ENCODE measurements at places on chromosomes 2 and 18.

DNA sequence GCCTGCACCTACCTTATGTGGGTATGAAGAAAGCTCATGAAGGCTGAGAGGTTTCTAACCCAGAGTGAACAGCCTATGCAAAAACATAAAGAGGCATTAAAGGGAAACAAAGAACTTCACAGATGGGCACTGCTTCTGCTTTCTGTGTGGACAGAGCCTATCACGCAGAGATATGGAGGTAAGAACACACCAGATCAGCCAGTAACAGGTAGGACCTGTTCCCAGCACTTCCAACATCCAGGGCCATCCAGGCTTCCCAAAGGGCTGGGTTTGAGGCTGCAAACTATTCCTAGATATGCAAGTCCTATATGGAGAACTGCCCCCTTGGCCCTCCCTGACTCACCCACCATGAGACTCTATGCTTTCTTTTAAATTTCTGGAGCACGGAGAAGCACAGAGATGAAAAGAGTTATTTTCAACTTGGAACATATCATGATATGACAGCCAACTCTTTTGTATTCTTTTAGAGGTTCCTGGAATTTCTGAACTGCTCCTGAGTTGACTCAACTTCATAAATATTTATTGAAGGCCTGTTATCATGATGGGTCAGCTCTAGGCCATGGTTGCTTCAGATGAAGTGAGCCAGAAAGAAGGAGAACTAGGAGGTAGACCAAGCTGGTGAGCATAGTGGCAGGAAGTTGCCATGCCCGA, 77.4 kb upstream of the PPP1CB start:
- DNase-seq, result no peak

- no peak for DNase-seq
Measured at GRCh38 chr2:157790780-157791179, 85.3 kb downstream of the ACVR1 start.

- peak; percentile 66 for DNase-seq
Measured at GRCh38 chr2:55923091-55923981, at the start of gene EFEMP1. Gene EFEMP1 (minus strand): TSS chr2:55923782. CDS start chr2:55922440, 1,342 bp downstream.

GRCh38 chr2:208092093-208092832, 32.1 kb downstream of the CRYGD start:
- DNase-seq, result peak; percentile 15
